ENCODE measurements at places on chromosomes 2 and 18.
A peak's percentile ranks its signal among the peaks of the same experiment; 100 is the strongest.

GRCh38 chr18:46728219-46728930 lies 28.5 kb downstream of the ST8SIA5 start:
- DNase-seq = no peak
- no peaks in the 10 kb centered on the region for H3K27me3 ChIP-seq
- no peaks in the 10 kb centered on the region for H3K36me3 ChIP-seq

DNA sequence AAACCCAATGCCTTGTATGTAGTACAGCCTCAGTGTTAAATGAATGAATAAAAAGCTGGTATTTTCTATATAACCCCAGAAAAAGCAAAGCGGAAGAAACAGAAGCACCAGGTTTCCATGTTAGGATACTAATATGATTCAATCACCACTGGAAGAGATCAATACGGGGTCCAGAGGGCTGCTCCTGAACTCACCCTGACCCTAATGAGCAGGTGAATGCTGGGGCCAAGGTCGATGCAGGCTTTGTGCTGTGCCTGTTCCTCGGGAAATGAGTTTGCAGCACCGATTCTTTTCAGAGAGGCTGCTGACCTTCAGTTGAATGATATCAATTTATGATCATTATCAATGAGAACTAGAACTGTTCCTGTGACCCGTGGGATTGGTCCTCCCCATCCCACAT lies 228.5 kb downstream of the CDCA7 start:
- no peak for DNase-seq
- H3K27me3 ChIP-seq = no peaks in the 10 kb centered on the region
- H3K4me3 ChIP-seq = no peak overlapping the region
- H3K36me3 ChIP-seq = no peaks in the 10 kb centered on the region

DNA sequence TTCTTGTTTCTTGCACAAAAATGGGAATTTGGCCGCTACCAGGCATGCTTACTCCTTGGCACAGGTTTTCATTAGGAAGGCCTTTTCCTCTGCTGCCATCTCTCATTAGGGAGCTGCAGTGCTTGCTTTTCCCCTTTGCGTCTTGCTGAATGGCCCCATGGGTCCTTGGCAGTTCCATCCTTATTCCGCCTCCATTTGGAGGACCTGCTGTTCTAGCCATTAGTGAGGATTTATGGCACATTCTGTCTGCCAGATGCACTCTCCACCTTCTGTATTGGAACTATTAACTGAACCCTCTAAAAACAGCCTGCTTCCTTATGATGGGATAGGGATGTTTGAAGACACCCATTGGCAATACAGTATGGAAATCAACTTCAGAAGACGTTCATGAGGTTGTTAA lies 103.5 kb upstream of the NOSTRIN start:
- H3K4me3 ChIP-seq = no peak overlapping the region
- peaks cover 15% of the 10 kb centered on the region for H3K36me3 ChIP-seq
- H3K4me1 ChIP-seq = no peaks in the 10 kb centered on the region
- H3K27me3 ChIP-seq = no peaks in the 10 kb centered on the region
- no peak overlapping the region for H3K27ac ChIP-seq

DNA sequence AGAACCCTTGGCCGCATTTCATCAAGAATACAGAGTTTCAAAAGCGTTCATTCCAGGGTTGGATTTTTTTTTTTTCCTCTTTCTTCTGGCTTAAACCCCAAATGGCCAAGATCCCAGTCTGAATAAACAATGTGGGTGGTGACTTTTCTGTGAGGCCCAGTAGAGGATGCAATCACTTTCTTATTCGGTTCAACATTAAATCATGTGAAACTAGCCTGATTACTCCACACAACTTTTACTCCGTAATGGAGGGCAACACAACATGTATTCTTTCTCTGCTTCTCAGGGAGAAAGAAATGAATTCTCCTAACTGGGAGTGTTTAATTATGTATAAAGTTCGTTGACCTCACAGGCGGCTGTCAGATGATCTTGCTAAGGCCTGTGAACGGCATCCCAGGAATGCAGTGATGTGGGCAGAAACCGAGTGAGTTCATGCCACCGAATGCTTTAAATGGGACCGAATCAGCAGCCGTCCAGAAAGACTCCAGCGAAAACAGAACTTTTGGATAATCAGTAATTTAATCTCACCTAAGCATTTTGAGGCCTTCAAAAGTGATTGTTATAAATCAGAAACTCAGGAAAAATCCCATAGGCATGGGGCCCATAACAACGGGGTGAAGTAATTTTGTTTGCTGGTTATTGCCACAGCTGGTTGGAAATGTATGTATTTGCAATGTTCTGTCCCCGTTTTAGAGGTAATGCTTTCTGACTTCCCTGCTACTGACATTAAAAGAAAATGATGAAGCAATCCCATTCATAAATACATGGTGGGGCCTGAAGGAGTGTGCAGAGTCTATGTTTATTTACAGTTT lies 81.5 kb downstream of the BCL2 start:
- H3K4me3 ChIP-seq = no peak overlapping the region
- peaks cover 2% of the 10 kb centered on the region for H3K4me1 ChIP-seq
- H3K27ac ChIP-seq = no peak overlapping the region

GRCh38 chr2:128988326-128988725 lies 669.7 kb upstream of the HS6ST1 start:
- no peak for DNase-seq
- H3K36me3 ChIP-seq = no peaks in the 10 kb centered on the region
- H3K4me1 ChIP-seq = no peaks in the 10 kb centered on the region
- H3K4me3 ChIP-seq = no peak overlapping the region
- no peaks in the 10 kb centered on the region for H3K27me3 ChIP-seq

DNA sequence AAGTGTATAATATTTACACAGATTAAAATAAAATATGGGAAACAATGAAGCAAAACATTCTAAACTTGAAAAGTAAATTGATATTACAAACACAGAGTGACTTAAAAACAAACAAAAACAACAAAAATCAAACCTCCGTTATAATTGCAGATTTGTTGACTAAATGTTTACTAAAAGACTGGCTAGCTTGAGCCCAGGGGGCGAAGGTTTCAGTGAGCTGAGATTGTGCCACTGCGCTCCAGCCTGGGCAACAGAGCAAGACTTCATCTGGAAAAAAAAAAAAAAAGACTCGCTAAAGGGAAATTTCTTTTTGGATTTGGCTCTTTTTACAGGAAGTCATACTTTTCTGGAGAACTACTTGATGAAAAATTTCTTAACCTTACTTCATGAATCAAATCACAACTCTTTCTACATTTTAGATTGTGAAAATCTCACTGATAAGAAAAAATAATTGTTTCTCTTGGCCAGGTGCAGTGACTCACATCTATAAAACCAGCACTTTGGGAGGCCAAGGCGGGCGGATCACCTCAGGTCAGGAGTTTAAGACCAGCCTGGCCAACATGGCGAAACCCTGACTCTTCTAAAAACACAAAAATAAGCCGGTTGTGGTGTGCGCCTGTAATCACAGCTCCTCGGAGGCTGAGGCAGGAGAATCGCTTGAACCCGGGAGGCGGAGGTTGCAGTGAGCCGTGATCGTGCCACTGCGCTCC lies 9.7 kb downstream of the TFPI start:
- no peak for DNase-seq
- H3K27ac ChIP-seq = no peak overlapping the region
- H3K4me1 ChIP-seq = peaks cover 26% of the 10 kb centered on the region

- H3K4me3 ChIP-seq = no peak overlapping the region
- no peaks in the 10 kb centered on the region for H3K27me3 ChIP-seq
Observed at GRCh38 chr2:207865210-207865609, 95.5 kb upstream of the FZD5 start.

GRCh38 chr2:241914542-241914941 lies 45.0 kb downstream of the RTP5 start:
- no peaks in the 10 kb centered on the region for H3K27me3 ChIP-seq
- DNase-seq = no peak
- H3K36me3 ChIP-seq = peaks cover 5% of the 10 kb centered on the region
- H3K4me3 ChIP-seq = no peak overlapping the region

GRCh38 chr2:101759162-101759561 lies 61.7 kb downstream of the MAP4K4 start:
- no peaks in the 10 kb centered on the region for H3K36me3 ChIP-seq
- no peak for DNase-seq
- H3K4me1 ChIP-seq = peaks cover 40% of the 10 kb centered on the region

GRCh38 chr18:46481048-46481846 lies 175.8 kb downstream of the LOXHD1 start:
- no peaks in the 10 kb centered on the region for H3K4me1 ChIP-seq
- peaks cover 2% of the 10 kb centered on the region for H3K27me3 ChIP-seq
- H3K36me3 ChIP-seq = no peaks in the 10 kb centered on the region
- H3K27ac ChIP-seq = no peak overlapping the region
- DNase-seq = peak; percentile 59

DNA sequence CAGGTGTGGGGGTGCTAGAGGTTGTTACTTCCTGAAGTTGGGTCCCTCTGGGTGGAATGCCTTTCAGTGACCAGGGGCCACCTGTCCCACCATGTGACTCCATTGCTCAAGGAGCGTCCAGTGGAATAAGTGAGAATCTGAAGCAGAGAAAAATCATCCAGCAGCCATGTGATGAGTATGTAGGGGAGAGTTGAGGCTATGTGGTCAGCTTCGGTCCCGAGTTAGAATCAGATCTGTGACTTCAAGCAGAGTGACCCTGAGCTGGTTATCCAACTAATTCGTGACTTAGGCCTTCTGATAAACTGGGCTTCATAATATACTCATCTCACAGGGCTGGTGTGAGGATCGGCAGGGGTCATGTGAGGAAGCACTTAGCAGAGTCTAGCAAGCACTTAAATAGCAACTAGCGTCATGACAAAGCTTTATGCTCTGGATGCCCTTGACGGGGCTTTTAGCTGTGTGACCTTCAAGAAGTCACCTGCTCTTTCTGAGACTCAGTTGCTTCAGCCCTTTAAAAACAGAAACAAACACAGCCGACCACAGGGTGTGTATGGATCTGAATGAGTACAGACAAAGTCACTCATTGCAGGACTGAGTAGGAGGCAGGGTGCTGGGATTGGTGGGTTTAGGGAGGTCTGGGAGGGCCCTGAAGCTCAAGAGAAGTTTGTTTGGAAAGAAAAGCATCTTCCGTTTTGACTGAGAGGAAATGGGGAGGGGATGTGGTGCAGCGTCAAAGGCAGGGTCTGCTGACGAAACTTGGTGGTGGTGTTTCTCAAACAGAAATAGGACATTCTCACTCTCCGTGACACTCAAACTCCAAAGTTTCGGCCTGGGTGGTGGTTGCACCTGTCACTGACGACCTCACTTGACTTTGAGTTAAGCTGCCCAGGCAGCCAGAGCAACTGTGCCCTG lies 264.0 kb upstream of the CXCR4 start:
- peak overlapping the region; percentile 44 for H3K4me3 ChIP-seq
- no peaks in the 10 kb centered on the region for H3K36me3 ChIP-seq
- no peaks in the 10 kb centered on the region for H3K27me3 ChIP-seq
- peaks cover 16% of the 10 kb centered on the region for H3K4me1 ChIP-seq
- H3K27ac ChIP-seq = peak overlapping the region; percentile 33

DNA sequence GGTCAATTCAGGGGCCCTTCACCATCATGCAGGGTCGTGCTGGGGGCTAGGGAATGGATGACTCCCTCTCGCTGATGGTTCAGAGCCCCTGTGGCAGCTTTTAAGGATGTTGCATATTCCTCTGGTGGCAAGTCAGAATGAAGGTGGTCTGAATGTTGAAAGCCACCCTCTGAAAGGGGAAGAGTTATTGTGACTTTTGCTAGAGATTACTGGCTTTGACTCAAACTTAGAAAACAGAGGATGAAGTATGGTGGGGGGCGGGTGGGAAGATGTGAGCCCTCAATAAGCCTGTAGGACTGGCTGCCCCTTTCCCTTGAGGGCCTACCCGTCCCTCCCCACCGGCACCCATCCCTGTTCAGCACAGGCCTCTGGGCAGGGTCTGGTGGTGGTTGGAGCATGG lies 23.2 kb downstream of the MC2R start:
- no peak overlapping the region for H3K27ac ChIP-seq
- H3K27me3 ChIP-seq = peaks cover 3% of the 10 kb centered on the region
- no peak for DNase-seq
- no peaks in the 10 kb centered on the region for H3K4me1 ChIP-seq

GRCh38 chr2:41718705-41719104 lies 329.1 kb upstream of the PKDCC start:
- H3K4me1 ChIP-seq = peaks cover 15% of the 10 kb centered on the region
- H3K4me3 ChIP-seq = no peak overlapping the region
- DNase-seq = no peak

DNA sequence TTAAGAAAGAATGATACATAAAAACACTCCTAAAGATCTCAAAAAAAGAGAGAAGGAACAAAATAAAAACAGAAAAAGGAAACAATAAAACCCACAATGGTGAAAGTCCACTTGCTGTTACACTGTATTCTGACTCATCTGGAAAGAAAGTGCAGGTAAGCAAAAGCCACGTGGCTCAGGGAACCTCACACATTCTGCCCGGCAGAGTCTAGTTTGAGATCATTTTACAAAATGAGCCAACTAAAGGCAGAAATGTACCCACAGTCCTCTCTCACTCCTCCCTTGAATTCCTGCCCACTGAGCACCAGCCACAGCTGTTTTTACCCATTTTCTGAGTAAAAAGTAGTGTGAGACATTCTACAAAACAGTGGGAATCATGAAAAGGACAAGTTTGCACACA lies 10.0 kb downstream of the KCNH7 start:
- H3K4me1 ChIP-seq = no peaks in the 10 kb centered on the region
- H3K27me3 ChIP-seq = no peaks in the 10 kb centered on the region
- H3K27ac ChIP-seq = no peak overlapping the region
- H3K36me3 ChIP-seq = no peaks in the 10 kb centered on the region
